Hindlimb muscle (tissue), 1 donor: ENCODE measurements at places on chromosomes 11 and 22.
A peak's percentile ranks its signal among the peaks of the same experiment; 100 is the strongest.

GRCh38 chr11:68031144-68031464 lies 623 bp downstream of the NDUFS8 start:
- no peak for DNase-seq

DNA sequence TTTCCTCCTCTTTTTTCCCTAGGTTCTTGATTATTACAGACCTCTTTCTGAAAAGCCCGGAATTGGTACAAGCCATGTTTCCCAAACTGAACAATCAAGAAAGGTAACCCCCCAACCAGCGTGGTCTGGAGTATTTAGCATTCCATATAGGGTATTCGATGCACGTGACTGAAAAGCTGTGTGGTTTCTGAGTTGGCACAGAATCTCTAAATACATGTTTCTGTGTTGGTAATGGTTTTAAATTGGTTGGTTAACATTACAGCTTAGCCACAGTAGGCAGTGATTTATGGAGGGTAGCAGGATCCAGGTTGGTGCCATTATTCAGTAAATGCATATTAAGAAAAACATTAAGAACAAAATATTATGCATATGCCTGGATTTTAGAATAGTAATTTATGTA lies 46.8 kb downstream of the ATXN10 start:
- no peak for DNase-seq

- no peak for DNase-seq
Measured at GRCh38 chr11:11420899-11421285, 67.8 kb upstream of the CSNK2A3 start.

GRCh38 chr11:926341-926916 lies 759 bp downstream of the AP2A2 start:
- DNase-seq, result no peak

DNA sequence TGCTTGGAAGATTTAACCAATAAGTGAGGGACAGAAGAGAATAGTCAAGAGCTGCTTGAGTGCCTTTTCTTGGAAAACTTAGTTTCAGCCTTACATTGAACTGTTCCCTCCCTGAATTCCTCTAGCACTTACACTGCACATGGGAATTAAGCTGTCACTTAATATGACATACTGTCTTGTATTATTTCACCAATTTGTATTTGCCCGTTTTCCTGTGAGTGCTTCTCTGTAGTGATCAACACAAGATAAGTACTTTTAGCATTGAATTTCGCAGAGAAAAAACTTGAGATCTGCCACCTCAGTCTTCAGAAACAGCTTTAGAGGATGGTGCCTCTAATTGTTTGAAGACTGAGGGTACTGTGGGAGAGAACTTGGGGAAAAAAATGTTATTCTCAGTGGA lies 3.7 kb downstream of the SPCS2 start:
- no peak for DNase-seq

GRCh38 chr11:91984033-91984584 lies 240.5 kb upstream of the FAT3 start:
- DNase-seq, result no peak

- DNase-seq, result no peak
Measured at GRCh38 chr22:39243439-39244135, 1.2 kb downstream of the PDGFB start.

GRCh38 chr22:45499746-45500145 lies 2.9 kb upstream of the FBLN1 start:
- no peak for DNase-seq

DNA sequence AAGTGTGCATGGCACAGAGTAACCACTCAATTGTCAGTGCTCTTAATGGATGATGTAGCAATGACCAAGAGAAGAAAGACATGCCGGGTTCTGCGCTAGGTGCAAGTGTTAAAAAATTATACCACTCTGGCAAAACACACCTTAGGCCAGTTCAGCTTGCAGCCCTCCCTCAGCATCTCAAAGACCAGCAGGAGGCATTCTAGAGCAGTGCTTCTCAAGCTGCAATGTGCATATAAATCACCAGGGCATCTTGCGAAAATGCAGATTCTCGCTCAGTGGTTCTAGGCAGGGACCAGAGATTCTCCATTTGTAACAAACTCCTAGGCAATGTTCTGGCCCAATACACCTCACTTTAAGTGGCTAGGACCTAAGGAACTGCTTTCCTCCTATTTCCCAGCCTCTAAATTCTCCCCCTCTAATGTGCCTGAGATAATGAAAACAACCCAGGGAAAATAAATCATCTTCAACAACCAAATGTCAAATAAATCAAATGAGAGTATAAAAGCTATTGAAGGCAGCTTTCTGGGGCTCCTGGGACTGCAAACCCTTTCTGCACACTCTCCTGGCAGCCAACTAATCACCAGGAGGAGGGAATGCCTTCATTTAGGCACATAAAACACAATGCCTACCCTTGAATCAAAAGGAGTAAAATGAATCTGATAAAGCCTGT lies 337.2 kb upstream of the API5 start:
- no peak for DNase-seq

DNA sequence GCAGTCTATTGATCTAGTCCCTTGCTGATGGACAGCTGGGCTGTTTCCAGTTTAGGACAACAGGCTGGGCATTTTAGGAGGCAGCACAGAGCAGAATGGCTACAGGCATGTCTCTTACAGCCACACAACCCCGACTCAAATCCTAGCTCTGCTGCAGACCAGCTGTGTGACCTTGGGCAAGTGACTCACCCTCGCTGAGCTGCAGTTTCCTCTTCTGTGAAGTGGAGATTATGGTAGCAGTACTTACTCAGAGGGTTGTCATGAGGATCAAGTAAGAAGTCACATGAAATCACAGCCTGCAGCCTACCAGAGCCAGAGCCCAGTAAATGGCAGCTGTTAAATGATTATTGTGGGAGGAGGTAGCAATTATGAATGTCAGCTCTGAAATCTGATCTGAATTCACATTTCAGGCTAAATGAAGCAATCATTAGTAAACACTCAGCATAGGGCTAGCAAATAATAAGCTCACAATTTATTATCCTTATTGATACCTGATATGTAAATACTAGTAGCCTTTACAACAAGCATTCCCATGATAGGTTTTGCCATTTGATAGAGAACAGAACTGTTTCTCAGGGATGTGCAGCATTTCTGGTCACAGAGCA lies 58.9 kb downstream of the MYEOV start:
- DNase-seq, result no peak

DNA sequence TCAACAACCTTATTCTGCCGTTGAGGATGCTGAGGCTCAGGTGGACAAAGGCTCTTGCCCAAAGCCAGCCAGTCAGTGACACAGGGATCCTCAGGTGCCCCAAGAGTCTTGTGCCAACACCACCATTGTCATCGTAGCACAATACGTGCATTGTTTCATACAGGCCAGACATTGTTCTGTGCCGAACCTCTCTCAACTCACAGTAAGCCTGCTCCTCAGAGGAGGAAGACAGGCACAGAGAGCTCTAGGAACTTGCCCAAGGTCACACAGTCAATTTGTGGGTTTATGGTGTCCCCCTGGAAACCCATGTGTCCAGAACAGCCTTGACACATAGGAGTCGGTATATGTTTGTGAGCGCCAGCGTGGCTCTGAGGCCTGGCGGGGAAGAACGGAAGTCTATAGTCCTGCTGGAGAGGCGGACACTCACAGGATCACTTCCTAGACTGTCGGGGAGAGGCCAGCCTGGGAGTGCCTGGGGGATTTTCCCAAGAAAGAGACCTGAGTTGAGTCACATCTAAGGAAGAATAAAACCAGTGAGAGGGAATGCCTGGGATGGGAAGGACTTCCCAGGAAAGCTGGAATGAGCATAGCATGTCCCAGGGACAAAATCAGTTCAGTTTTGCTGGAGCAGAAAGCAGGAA lies 20.2 kb downstream of the LIF start:
- no peak for DNase-seq

GRCh38 chr11:46918788-46919513 lies 601 bp upstream of the LRP4 start:
- DNase-seq, result no peak

DNA sequence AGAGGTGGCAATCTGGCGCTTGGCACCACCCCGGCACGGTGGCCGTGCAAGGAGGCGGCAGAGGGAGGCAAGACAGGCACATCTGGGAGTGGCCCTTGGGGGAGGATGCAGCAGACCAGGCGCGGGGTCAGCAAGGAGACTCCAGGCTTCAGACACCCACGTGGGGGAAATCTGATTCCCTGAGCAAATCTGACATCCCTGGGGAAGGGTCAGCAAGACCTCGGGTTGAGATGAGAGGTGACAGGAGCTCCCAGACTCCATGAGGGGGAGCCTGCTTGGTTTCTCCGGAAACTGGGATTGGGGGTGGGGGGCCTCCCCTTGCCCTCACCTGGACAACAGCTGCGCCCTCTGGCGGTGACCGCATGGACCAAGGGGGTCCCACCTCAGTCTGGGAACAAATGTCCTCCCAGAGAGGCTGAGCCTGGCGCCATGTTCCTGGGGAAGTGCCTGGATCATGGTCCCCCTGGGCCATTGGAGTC lies 4.0 kb upstream of the RCOR2 start:
- peak; percentile 42 for DNase-seq

DNA sequence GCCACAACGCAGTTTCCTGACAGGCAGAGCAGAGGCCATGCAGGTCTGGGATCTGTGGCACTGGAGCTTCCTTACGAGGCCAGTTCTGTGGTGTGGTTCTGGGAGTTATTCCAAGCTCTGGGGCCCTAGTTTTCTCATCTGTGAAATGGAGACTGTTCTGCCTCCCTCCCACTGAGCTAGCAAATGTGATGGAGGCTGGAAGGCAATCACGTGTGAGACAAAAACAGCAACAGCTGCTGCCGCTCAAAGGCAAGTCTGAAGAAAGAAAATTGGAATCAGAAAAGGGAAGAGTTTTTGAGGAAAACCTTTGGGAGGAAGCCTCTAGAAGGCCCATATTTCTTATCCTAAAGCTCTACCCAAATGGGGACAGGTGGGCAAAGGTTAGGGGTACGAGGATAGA lies 8.3 kb upstream of the RIC3 start:
- DNase-seq, result no peak

GRCh38 chr22:38943201-38943600 lies 14.2 kb upstream of the APOBEC3A start:
- DNase-seq, result no peak

GRCh38 chr11:12871788-12872321 lies 137.3 kb upstream of the RASSF10 start:
- no peak for DNase-seq

DNA sequence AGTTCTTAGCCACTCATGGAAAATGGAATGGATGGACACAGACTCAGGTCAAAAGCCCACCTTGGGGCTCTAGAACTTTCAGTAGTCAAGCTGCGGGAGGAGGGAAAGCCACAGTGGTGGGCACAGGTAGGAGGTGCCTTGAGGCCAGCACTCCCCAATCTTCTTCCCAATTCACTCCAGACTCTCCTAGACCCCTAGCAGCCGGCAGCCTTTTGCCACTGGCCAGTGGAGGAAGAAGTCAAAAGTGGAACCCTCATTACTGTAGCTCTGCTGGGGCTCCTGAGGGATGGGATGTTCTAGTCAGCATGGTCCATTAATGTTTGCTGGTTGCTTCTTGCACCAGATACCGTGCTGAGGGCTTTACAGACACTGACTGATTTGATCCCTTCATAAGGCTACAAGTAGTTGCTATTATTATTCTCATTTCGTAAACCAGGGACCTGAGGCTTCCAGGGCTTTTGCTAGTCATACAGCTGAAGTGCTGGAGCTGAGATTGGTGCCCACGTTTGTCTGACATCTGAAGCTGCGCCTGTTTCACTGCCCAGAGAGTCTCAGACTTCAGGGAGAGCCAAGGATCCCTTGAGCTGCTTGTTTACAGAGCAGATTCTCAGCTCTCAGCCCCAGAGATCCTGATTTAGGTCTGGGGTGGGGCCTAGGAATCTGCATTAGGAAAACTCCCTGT lies 1.1 kb downstream of the UCP3 start:
- no peak for DNase-seq

- no peak for DNase-seq
Measured at GRCh38 chr22:25694196-25694907, 47.6 kb upstream of the MYO18B start.

- DNase-seq, result no peak
Measured at GRCh38 chr22:27312966-27313855, 488.3 kb downstream of the MN1 start.

DNA sequence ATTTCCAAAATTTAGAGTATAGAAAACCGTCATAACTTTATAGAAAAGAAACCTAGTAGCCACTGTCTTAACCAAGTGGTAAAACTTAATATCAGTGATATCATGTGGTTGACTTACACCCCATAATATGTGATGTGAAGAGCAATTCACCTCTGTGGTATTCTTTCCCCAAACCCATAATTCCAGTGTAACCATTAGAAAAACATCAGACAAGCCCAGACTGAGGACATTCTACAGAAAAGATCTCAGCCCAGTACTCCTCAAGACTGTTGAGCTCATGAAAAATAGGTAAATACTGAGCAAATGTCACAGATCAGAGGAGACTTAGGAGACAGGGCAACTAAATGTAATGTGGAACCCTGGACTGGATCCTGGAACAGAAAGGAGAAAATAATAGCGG lies 134.6 kb downstream of the PGR start:
- DNase-seq, result no peak

DNA sequence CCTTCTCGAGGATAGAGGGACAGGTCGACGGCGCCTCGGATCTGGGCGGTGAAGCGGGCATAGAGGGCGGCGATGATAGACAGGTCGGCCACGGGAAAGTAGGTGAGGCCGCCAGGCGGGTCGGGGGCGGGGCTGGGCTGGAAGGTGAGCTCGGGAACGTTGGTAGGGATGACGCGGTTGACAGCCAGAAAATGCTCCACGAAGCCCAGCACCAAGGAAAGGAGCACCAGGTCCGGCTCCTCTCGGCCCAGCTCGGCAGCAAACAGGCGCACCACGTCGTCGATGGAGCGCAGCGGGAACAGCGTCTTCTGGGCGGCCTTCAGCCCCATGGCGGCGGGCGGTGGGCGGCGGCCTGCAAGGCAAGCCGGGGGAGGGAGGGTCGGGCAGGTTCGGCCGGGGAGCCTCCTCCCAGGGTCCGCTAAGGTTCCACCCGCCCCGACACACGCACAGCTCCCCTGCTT lies 540 bp downstream of the MEN1 start:
- peak; percentile 31 for DNase-seq

DNA sequence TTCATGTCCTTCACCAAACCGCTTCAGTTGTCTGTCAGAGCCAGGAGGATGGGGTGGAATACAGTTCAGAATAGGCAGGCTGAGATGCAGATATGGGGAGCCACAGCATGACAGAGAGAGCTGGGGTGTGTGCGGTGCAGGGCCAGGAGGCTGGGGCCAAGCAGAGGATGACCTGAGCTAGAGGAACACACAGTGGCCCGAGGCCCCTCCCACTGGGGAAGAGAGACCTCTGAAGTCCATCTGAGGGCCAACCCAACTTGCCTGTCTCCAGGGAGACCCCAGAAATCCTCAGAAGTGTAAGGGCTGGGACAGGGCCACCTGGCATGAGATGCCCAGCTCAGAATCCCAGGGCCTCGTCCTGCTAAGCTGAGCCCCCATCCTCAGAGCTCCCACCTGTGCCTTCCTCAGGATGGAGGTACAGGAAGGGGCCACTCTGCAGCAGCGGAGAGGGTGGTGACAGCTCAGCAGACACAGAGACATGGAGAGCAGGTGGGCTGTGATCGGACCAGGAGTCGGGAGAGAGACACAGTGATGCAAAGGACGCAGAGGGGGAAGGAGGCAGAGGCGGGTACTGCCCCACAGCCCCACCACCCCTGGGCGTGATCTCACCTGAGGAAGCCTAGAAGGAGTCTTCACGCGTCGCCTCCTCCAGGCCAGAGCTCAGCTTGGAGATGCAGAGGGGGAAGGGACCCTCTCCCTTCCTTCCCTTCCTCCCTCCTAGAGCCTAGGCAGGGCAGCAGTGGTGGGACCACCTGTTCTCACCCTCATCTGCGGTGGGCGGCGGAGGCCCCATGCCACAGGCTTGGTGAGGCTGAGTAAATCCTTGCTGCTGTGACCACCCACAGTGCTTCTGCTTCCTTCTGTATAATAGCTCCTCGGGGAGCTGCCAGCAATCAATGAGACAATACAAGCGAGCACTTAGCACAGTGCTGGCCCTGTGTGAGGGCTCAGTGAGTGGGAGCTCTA lies 9.1 kb upstream of the TUB start:
- DNase-seq, result no peak
